AG08396 (cell line): ENCODE measurements at places on chromosomes 6 and 20.

DNA sequence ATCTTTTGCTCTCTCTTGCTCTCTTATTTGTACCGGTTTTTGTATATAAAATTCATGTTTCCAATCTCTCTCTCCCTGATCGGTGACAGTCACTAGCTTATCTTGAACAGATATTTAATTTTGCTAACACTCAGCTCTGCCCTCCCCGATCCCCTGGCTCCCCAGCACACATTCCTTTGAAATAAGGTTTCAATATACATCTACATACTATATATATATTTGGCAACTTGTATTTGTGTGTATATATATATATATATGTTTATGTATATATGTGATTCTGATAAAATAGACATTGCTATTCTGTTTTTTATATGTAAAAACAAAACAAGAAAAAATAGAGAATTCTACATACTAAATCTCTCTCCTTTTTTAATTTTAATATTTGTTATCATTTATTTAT lies 15.9 kb downstream of the VEGFA start:
- no peak for DNase-seq

- no peak for DNase-seq
Measured at GRCh38 chr6:148359228-148359627, 16.6 kb downstream of the SASH1 start.

DNA sequence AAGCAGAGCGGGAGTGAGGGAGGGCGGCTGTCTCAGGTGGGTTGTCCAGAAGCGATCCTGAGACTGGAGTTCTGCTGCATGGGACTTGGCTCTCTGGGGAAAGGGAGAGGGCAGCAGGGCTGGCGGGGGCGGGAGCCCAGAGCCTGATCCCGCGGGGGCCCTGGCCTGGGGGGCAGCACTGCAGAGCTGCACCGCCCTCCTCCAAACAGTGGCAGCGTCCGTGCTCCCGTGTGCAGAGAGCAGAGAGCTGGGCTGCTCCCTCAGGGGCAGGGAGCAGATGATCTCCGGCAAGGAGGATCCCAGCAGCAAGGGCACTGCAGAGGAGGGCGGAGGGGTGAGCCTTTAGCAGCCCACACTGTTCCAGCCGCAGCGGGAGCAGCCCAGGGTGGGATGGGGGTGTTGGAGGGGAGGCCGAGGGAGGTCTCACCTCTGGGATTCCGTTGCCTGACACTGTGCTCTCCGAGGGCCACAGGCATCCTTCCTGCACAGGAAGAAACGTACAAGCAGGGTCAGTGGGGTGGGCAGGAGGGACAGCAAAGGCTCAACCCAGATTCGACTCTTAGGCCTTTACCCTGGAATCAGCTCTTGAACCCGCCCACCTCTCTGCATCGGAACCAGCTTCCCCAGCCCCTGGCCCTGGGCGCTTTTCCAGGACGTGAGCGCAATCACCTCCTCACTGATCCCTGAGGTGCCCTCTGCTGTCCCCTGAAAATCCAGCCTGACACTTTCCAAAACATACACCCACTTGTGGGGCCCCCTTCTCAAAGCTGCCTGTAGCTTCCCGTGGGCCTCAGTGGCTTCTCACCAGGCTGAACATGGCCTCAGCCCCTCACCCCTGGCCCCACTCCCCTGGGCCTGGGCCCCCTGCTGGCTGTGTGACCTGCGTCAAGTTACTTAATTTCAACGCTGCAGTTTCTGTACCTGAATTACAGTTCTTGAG lies 32.6 kb upstream of the ZBP1 start:
- DNase-seq = peak; percentile 10

GRCh38 chr6:72709431-72709830 lies 87.6 kb downstream of the KCNQ5 start:
- no peak for DNase-seq

GRCh38 chr20:58310291-58310782 lies 822 bp downstream of the RAB22A start:
- no peak for DNase-seq

GRCh38 chr6:28522594-28523240 lies 3.0 kb upstream of the GPX5 start:
- DNase-seq = no peak

GRCh38 chr6:44171899-44172546 lies 13.4 kb downstream of the CAPN11 start:
- DNase-seq = no peak

- no peak for DNase-seq
Measured at GRCh38 chr20:32312718-32313424, 35.4 kb downstream of the KIF3B start.
